Fibroblast of skin of back (primary cell): ENCODE measurements at places on chromosomes 16 and 17.

GRCh38 chr17:73749928-73750605, 105.8 kb upstream of the SDK2 start:
- DNase-seq = no peak

- peak; percentile 24 for DNase-seq
Measured at GRCh38 chr17:57211543-57211942, 44.8 kb upstream of the MSI2 start.

GRCh38 chr17:58046239-58047094, 36.8 kb upstream of the DYNLL2 start:
- no peak for DNase-seq

GRCh38 chr17:10063730-10064241, 134.6 kb downstream of the GAS7 start:
- DNase-seq = no peak

DNA sequence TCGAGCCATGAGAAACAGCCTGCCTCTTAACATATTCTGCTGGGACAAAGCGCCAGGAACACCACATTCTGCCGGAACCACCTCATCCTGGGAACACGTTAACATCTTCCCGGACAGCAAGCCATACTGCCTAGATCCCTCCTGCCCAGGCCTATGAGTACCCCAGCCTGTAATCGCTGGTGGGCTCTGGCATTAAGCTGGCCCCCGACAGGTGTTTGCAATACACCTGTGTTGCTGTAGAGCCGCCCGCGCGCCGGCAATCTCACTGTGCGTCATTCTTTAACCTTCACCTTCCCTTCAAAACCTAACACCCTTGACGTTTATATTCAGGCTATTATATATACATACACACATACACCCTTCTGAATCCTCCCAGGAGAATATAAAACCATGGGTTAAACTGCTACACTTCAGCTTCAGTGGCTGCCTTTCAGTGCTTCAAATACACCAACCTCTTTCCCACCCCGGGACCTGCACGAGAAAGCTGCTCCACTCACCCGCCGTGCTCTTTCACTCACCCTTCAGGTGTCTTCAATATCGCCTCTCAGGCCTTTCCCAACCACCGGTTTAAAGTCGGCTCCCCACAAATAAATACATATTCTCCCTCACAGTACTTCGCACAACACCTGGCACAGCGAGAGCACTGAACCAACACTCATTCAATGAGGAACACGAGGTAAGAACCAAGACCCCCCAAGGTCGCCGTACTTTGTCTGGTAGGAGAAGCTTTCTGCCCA, 1.0 kb upstream of the ENDOV start:
- no peak for DNase-seq

DNA sequence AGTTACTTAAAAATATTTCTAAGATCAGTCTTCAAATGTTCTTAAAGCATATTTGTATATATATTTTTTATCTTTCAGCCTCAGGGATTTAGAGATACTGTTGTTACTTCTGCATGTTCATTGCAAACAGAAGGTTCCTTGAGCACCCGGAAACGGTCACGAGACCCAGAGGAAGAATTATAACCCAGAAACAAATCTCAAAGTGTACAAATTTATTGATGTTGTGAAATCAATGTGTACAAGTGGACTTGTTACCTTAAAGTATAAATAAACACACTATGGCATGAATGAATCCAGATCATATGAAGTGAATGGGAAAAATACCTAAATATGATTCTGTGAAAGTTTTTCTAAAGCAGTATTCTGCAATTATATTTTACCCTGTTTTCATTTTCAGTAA, 21.6 kb upstream of the PPM1E start:
- DNase-seq = no peak

DNA sequence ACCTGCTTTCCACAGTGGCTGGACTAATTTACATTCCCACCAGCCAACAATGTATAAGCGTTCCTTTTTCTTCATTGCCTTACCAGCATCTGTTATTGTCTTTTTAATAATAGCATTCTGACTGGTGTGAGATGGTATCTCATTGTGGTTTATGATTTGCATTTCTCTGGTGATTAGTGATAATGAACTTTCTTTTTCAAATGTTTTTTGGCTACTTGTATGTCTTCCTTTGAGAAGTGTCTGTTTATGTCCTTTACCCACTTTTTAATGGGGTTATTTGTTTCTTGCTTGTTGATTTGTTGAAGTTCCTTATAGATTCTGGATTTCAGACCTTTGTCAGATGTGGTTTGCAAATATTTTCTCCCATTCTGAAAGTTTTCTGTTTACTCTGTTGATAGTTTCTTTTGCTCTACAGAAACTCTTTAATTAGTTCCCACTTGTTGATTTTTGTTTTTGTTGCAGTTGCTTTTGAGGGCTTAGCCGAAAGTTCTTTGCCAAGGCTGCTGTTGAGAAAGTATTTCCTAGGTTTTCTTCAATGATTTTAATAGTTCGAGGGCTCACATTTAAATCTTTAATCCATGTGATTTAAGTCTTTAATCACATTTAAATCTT, 26.8 kb downstream of the ITGAM start:
- DNase-seq = no peak

GRCh38 chr16:56288019-56288418, 96.7 kb downstream of the GNAO1 start:
- DNase-seq = no peak

DNA sequence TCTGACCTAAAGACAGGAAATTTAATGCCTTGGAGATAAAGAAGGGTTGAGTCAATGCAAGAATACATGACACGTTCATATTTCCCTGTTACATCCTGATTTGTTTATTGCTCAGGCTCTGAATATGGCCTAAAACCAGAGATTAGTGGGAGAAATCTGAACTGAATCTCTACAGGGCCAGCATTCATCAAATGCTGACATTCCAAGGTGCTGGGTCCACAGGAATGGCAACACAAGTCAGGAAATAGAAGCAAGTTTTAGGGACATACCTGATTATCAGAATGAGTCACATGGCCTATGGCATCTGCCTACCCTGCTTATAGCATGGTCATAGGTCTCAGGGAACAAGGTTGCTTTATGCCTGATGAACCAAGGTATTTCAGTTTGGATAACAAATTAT, 117.4 kb upstream of the CES5A start:
- DNase-seq = no peak

DNA sequence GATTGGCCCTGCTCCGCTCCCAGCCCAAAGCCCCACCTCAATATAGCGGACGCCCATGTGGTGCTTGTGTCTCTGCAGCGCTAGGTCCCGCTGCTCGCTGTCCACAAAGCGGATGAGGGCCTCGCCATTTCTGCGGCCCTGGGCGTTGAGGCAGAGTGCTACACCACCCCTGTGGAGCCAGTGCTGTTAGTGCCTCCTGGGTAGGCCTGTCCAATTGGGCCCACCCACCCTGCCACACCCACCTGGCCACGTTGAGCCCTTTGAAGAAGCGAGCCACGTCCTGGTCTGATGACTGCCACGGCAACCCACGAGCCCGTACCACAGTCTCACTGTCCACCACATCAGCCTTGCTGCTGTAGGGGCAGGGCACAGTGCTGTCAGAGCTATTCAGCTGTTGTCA, 3.6 kb downstream of the ESRP2 start:
- DNase-seq = no peak

- no peak for DNase-seq
Measured at GRCh38 chr16:12724226-12724625, 79.5 kb downstream of the CPPED1 start.

- DNase-seq = no peak
Measured at GRCh38 chr17:57457188-57457587, 200.9 kb downstream of the MSI2 start.

DNA sequence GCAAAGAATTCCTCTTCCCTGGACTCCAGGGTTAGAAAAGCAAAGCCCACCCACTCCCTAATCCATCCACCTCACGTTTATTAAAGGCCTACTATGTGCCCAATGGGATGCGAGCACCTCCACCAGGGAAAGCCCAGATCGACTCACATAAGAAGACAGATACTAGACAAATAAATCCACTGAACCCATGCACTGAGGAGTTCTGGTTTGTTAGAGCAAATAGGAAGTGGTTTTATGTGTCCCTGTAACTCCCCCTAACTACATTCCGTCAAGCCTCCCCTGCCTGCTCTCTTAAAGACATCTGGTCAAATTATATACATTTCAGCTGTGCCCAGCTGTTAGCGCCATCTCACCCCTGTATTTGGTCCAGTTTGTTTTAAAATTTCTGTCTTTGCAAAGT, 218.5 kb upstream of the RPL38 start:
- DNase-seq = no peak
